ENCODE measurements at places on chromosomes 3 and 15.

DNA sequence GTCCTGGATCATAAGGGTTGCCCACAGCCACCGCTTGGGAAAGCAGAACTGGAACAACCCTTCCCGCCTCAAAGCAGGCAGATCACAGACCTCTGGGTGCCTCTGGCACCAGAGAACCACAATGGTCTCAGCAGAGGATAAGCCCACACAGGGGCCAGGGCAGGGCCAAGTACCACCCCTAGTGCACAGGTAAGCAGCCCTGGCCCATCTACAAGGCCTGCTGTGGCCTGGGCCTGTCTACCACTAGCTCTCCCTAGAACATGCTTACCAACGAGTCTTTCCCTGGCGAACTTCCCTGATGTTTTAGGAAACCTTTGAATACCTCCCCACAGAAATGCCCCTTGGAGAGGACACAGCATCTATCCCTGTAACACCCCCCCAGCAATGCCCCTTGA, 28.3 kb downstream of the TNK2 start:
- no peak for DNase-seq

- no peak for DNase-seq
These were observed 135.2 kb downstream of the MECOM start for GRCh38 chr3:169528289-169528688.

DNA sequence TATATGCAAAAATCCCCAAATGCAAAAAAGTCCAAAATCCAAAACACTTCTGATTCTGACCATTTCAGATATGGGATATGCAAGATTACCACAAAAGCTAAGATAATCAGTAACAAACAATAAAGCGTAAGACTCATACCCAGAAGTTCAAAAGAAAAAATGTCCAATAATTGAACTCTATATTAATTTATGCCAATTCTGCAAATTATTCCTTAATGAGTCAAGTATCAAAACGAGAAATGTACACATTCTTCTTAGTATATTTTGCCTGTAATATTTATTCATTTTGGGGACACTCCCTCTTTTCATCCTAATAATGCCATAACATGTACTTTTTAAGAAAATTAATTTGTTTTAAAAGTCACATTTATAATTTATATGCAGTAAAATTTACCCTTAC, 37.1 kb downstream of the DENND6A start:
- no peak for DNase-seq

- no peak for DNase-seq
These were observed 74.6 kb downstream of the ARRDC4 start for GRCh38 chr15:98035134-98035533.

GRCh38 chr3:126676919-126677705, 22.2 kb upstream of the TXNRD3 start:
- no peak for DNase-seq

- no peak for DNase-seq
These were observed 182.2 kb downstream of the CFAP20DC start for GRCh38 chr3:58867621-58868020.

- no peak for DNase-seq
These were observed 189.5 kb upstream of the WNT5A start for GRCh38 chr3:55676643-55677042.

DNA sequence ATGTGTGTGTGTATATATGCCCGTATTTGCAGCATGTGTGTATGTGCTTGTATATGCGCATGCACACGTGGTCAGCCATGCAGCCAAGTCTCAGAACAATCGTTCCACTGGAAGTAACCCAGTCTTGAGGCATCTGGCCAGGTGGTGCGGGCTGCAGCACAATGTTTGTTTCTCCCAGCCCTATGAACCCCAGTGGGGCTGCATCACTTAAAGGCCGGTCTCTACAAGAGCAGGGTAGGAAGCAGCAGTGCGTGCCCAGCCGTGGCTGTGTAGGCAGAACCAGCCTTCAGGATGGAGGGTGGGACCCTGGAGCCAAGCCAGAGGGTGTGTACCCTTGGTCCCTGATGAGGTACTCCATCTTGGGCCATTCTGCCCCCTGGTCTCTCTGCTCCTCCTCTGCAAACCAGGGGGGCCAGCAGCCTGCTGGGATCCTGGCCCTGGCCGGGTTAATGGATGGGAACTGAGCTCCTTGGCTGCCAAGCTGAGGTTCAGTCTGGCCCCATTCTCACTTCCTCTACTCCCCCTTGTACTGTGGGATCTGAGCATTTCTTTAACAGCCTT, 11.8 kb downstream of the KLF13 start:
- no peak for DNase-seq

DNA sequence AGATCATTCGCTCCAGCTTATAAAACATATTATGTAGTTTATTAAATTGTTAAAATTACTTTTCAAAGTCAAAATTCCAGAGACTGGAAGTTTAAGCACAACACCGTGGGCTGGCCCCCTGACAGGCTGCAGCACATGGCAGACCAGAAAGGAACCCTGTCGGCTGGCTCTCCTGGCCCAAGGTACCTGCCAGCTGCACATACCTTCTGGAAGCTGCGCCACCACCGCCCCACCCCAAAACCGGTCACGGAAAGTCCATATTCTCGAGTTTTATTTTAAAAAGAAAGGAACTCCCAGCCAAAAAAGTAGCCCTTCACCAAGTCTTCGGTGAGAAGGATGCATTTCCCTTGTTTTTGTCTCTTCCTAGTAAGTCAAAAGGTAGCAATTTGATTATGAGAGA, 94.6 kb downstream of the FOXP1 start:
- DNase-seq: no peak

DNA sequence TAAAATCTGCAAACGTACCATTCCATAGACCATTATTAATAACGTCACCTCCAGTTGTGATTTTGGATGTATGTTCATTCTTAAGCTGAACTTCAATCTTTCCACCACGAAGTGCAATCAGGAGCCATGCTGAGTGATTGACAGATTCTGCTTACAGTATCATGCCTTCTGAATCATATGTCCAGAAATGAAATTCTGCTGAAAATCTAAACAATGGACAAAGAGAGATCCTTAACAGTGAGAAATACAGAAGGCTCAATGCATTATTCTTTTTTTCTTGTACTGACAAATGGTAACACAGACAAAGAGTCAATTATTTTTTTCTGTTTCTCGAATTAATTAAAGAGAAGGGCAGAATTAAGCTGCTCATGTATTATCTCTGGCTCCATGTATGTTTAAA, 1114.5 kb downstream of the EPHA3 start:
- no peak for DNase-seq

- no peak for DNase-seq
These were observed 409.8 kb downstream of the NTRK3 start for GRCh38 chr15:87846746-87847145.

DNA sequence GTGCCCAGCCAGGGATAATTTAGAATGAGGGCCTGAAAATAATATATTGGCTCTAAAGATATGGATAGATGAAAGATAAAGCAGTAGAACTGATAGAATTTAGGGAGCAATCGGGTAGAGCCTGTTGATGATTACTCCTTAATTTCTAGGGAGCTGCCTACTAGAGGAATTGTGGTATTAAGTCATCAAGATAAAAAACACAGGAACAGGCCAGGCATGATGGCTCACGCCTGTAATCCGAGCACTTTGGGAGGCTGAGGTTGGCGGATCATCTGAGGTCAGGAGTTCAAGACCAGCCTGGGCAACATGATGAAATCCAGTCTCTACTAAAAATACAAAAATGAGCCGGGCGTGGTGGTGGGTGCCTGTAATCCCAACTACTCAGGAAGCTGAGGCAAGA, 130.4 kb downstream of the PCCB start:
- no peak for DNase-seq

DNA sequence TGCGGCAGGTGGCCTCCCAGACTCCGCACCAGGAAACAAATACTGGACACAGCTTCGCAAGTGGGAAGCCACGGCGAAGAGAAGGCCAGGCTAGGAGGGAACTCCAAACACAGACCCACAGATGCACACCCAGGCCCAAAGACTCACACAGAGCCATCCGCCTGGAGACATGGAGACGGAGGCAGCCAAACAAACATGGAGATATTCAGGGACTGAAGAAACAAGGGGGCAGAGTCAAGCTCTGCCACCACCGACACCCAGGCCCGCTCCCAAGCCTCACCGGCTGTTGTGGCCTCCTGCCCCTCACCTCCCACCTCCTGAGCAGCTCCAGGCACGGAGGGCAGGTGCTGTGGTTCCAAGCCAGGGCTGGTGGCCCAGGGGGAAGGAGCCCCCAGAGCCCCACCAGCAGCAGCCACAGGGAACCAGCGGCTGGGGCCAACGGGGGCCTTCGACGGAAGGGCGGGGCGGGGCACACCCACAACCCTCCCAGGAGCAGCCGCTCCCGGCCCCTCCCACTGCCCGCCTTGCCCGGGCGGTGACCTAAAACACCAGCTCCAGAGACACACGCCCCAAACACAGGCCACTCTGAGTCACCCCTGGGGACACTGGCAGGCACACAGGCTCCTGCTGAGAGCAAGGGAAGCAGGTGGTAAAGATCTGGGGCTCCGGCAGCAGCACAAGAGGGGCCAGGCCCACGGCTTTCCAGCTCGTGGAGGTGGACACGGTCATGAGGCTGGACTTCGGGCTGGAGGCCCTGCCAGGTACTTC, 31.9 kb downstream of the TNK2 start:
- no peak for DNase-seq

DNA sequence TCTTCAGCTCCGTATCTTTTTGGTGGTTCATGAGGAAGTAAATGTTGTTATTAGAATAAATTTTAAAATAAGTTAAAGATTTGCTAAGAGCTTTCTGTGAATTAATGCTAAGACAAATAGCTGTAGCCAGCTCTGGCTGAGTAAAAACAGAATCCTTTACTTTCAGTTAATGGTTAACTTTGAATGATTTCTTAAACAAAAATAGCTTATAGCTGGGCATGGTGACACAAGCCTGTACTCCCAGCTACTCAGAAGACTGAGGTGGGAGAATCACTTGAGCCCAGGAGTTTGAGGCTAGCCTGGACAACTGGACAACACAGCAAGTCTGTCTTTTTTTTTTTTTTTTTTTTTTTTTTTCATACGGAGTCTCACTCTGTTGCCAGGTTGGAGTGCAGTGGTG, 25.0 kb downstream of the TCAIM start:
- DNase-seq: no peak

DNA sequence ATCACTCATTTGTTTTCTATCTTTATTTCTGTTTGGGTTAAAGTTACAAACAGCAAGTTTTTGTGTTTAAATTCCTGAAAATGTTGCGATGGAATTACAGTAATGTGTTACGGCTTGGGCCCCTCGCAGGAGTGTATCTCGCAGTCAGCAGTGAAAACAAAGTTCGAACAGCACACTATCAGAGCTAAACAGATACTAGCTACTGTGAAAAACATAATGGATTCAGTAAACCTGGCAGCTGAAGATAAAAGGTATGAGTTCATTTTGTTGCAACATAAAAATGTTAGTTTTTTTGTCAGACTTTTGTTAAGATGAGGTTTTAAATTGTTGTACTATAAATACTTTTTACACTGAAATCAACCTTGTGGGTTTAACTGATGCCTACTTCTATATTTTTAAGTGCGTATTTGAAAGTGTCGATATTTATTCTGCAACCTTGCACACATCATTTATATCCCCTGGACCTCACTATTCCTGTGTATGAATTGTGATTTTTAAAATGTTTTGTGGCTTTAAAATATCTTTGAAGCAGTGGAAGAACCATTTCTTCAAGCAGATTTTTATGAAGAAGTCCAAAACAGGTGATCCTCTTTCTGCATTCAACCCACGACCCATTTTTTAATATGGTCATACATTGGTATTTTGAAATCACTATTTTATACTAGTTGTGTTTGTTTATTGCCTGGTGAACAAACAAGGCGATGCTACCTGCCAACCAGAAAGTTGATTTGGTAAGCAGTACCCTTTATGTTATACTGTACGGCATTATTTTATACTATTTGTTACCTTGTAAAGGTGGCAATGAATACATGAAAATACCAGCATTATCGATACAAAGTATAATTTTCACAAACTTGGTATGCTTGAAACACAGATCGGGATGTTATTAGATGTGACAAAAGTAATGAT, 27.8 kb downstream of the MFN1 start:
- DNase-seq: no peak

GRCh38 chr3:126570103-126570541, 11.4 kb upstream of the C3orf22 start:
- no peak for DNase-seq

GRCh38 chr3:13110678-13111116, 37.5 kb upstream of the IQSEC1 start:
- DNase-seq: no peak

DNA sequence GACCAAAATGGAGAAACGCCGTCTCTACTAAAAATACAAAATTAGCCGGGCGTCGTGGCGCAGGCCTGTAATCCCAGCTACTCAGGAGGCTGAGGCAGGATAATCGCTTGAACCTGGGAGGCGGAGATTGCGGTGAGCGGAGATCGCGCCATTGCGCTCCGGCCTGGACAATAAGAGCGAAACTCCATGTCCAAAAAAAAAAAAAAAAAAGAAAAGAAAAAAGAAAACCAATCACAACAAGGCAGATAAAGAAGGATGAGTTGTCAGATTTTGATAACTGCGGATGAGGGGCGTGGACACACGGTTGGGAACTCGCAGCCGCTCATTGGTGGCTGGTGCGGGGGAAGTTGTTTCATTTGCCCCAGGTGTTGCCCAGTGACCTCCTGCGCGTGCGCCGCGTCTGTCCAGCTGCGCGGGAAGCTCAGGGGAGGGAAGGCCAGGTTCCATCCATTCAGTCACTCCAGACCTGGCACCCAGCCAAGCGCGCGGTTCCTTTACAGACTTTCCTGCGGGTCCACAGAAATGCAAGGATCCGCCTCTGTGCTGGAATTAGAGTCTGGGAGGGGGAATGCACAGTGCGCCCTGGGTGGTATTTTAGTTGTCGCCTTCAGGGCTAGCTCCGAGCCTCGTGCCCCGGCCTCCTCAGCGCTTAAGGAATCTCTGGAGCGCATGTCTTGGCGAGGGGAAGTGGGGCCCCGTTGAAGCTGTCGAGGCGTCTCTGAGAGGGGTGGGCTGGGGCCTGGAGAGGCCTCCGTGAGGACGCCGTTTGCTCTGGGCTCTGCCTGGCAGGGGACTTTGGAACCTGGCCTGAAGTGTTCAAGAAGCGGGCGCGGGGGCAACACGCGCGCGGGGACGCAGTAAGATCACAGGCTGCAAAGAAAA, 708 bp upstream of the GCHFR start:
- no peak for DNase-seq

- no peak for DNase-seq
These were observed 5.9 kb downstream of the ANKRD63 start for GRCh38 chr15:40276927-40277326.

DNA sequence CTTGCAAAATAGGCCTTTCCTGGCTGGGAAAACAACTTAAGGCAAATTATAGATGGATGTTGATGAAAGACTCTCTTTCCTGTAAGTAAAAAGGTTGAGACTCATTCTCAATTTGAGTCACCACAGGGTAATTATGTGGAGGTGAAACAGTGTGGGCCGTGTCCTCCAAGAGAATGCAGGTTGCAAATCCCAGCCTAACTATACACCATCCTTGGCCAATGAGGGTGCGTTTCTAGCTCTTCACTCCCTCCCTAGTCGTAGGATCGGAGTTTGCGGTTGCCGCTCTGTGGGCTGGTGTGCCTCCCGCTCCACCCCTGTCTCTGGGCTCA, 259.9 kb downstream of the PLCL2 start:
- no peak for DNase-seq

GRCh38 chr3:69868841-69869420, 129.7 kb downstream of the MITF start:
- no peak for DNase-seq

Data from activated CD8-positive, alpha-beta memory T cell treated with anti-CD3 and anti-CD28 coated beads for 48 hours (primary cell).